Stimulated activated CD4-positive, alpha-beta T cell treated with anti-CD3 and anti-CD28 coated beads, Interleukin-2, amount 100 ng/mL, for 24 hours (primary cell): ENCODE measurements at places on chromosomes 1 and 21.

GRCh38 chr1:3777078-3777547, 4.6 kb downstream of the SMIM1 start:
- no peak for DNase-seq

GRCh38 chr1:36734356-36734755, 251.6 kb upstream of the CSF3R start:
- DNase-seq, result no peak

DNA sequence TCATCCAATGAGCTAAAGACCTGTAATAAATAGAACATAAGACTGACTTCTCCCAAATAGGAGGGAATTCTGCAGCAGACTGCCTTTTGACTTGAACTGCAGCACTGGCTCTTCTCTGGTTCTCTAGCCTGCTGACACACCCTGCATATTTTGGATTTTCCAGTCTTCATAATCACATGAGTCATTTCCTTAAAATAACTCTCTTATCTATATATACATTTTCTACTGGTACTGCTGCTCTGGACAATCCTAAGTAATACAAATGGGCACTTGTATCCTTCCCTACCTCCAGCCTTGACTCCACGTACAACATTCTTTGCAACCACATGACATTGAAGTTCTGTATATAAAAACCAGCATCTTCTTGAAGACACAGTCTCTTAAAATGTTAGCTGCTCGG, 429.4 kb upstream of the TMPRSS15 start:
- no peak for DNase-seq

DNA sequence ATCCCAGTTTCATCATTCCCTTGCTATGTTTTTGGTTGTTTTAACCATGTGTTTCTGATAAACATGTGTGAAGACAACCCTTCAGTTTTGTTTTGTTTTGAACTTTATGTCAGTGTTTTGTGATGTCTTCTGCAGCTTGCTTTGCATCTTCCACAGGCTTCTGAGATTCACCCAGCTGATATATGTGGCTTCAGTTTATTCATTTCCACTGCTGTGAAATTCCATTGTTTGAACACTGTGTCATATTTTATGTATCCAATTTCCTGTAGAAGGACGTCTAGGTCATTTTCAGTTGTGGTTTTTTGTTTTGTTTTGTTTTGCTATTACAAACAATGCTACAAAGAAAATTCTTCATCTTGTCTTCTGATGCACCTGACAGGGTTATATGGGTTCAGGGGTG, 27.2 kb upstream of the SLC26A9 start:
- DNase-seq, result no peak

DNA sequence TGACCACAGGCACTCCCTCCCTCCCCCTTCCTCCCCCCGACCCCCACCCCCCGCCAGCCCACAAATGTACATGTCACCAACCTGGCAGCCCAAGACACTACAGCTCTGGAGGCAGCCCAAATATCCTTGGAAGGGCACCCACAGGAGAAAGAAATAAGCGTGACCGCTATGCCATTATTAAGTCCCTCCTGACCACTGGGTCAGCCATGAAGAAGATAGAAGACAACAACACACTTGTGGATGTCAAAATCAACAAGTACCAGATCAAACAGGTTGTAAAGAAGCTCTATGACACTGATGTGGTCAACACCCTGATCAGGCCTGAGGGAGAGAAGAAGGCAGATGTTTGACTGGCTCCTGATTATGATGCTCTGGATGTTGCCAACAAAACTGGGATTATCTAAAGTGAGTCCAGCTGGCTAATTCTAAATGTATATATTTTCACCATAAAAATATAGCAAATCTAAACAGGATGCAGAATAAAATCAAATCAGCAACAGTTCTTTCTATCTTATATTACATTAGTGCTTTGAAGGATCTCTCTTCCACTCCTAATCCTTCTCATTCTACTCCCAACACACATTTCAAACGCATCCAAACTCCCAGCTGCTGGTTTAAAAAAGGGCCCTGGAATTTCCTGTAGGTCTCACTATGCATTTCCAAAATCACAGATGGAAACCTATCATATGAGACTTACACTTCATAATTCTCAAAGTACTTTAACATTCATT, 77.4 kb upstream of the SLFNL1 start:
- no peak for DNase-seq

- no peak for DNase-seq
Observed at GRCh38 chr1:74235153-74235552, at the start of gene TNNI3K. TSS of gene TNNI3K (plus strand) at chr1:74235387. CDS start at chr1:74235452, 65 bp downstream.
